ENCODE measurements at places on chromosomes 3 and 15.

GRCh38 chr3:66662894-66663293, 162.1 kb upstream of the LRIG1 start:
- DNase-seq: no peak
- H3K27me3 ChIP-seq: peaks cover 13% of the 10 kb centered on the region
- H3K4me1 ChIP-seq: no peaks in the 10 kb centered on the region
- no peak overlapping the region for H3K27ac ChIP-seq

DNA sequence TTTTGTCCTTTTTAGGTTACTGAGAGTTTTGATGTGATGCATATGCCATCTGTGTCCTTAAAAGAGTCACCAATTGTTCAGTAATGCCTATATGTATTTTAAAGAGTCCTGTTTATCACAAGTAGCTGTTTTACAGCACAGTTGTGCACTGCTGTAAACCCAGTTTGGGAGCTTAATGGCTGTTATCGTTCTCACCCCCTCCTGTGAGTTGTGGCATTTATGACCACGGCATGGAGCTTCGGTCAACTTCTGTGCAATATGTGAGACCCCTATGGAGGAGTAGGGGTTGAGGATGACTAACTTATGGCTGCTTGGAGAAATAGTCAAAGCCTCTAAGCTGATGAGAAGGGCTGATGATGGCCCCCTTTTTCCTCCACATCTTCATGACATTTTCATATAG, 67.2 kb downstream of the ARHGEF26 start:
- no peaks in the 10 kb centered on the region for H3K4me1 ChIP-seq
- no peak for DNase-seq
- no peak overlapping the region for H3K4me3 ChIP-seq
- H3K36me3 ChIP-seq: no peaks in the 10 kb centered on the region

- H3K27me3 ChIP-seq: no peaks in the 10 kb centered on the region
- no peak for DNase-seq
- H3K27ac ChIP-seq: no peak overlapping the region
- no peaks in the 10 kb centered on the region for H3K4me1 ChIP-seq
- H3K36me3 ChIP-seq: no peaks in the 10 kb centered on the region
Measured at GRCh38 chr15:77168616-77169015, 97.7 kb upstream of the TSPAN3 start.

DNA sequence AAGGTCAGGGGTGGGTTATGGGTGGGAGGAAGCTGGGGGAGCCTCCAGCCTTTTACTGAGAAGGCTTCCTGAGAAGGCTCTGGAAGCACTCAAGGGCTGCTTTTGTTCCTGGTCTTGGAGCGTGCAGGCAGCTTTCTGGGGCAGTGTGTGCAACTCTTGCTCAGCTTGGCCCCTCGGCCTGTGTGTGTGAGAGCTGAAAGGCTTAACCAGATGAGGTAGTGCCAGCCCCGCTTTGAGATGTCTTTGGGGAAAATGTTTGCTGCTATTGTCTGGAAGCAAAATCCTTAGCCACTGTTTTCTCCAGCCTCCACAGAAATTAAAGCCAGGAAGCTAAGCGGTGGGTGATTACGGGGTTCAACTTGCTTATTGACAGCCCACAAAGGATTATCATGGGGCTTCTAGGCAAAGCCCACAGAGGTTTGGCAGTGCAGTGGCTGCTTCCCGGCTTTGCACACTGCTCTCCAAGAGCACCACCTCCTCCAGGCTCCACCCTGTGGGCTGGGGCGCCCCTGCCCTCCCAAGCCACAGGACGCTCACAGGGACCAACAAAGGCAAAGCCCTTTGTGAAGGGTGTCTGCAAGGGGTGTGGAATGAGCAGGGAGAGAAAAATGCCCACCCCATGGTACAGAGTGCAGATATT, 121.7 kb upstream of the TLE3 start:
- no peaks in the 10 kb centered on the region for H3K36me3 ChIP-seq
- H3K27me3 ChIP-seq: no peaks in the 10 kb centered on the region
- no peak for DNase-seq
- no peak overlapping the region for H3K4me3 ChIP-seq
- H3K27ac ChIP-seq: no peak overlapping the region

- H3K27me3 ChIP-seq: no peaks in the 10 kb centered on the region
- no peaks in the 10 kb centered on the region for H3K36me3 ChIP-seq
- no peaks in the 10 kb centered on the region for H3K4me1 ChIP-seq
- no peak for DNase-seq
- no peak overlapping the region for H3K27ac ChIP-seq
- H3K4me3 ChIP-seq: no peak overlapping the region
Measured at GRCh38 chr3:178500631-178501030, 35.6 kb upstream of the KCNMB2 start.

GRCh38 chr3:51581524-51581923, 43.0 kb downstream of the RAD54L2 start:
- no peak overlapping the region for H3K4me3 ChIP-seq
- DNase-seq: no peak
- no peak overlapping the region for H3K27ac ChIP-seq
- no peaks in the 10 kb centered on the region for H3K36me3 ChIP-seq

DNA sequence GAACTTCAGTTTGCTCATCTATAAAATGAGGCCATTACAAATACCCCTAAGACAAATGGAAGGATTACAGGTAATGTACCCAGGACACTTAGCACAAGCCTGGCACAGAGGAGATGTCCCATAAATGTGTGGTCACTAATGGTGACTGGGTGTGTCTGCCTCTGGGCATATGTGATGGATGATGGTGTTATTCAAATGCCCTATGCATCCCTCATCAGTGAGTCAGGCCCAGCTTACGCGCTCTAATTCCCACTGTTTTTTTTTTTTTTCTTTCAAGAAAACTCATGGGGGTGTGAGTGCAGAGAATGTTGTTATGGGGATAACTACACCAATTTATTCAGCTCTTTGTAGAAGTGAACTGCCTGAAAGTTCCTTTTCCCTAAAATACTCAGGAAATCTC, 23.6 kb upstream of the KIF23 start:
- H3K36me3 ChIP-seq: no peaks in the 10 kb centered on the region
- DNase-seq: no peak
- no peaks in the 10 kb centered on the region for H3K27me3 ChIP-seq
- peaks cover 47% of the 10 kb centered on the region for H3K4me1 ChIP-seq
- H3K27ac ChIP-seq: no peak overlapping the region
- no peak overlapping the region for H3K4me3 ChIP-seq

DNA sequence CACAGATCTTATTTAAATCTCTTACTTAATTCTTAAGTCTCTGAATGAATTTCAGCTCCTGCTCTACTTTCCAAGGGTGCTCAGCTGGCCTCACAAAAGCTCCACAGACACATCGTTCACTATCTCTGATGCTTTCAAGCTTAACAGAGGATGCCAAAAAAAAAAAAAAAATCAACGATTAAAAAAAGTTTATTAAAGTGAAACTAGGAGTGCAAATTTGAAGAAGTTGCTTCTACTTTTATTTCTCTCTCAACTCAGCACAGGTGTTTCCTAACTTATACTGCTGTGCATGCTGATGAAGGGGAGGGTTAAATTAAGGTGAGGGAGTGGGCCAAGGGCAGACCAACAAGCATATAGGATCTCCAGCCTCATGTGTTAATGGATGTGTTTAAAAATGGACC, 157.2 kb downstream of the TIGIT start:
- no peak overlapping the region for H3K27ac ChIP-seq
- H3K4me1 ChIP-seq: peaks cover 18% of the 10 kb centered on the region
- H3K27me3 ChIP-seq: no peaks in the 10 kb centered on the region
- DNase-seq: no peak
- no peak overlapping the region for H3K4me3 ChIP-seq
- no peaks in the 10 kb centered on the region for H3K36me3 ChIP-seq

DNA sequence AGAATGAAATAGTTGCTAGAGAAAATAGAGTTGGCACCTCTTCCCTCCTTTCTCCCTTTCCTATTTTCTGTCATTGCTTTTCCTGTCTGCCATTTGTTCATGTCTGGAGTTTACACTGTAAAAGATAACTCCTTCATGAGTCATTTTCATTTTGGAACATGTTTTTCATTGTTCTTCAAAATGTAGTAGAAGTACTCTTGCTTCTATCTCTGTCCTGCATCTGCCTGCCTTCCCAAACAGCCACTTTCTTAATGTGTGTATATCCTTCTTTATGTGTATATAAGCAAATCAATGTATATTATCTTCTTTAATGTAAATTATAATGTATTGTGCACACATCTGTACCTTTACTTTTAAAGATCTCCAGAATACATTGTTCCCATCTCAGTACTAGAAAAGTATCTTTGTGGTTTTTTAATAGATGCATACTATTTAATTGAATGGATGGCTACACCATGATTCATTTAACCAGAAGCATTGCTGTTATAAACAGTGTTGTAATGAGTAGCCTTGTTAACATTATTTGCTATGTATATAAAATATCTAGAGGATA, 41.1 kb downstream of the TSC22D2 start:
- no peak overlapping the region for H3K4me3 ChIP-seq
- H3K36me3 ChIP-seq: no peaks in the 10 kb centered on the region
- H3K4me1 ChIP-seq: peaks cover 7% of the 10 kb centered on the region
- H3K27ac ChIP-seq: no peak overlapping the region
